MG63 (cell line): ENCODE measurements at places on chromosomes 11 and 22. TPM values are rescaled to one million over a fixed set of nuclear protein-coding genes. Genes with fewer than 3 reads are reported as not detected.

GRCh38 chr22:25656724-25657123 is 85.3 kb upstream of the MYO18B start:
- DNase-seq, result no peak

The DEUP1 gene
- total RNA-seq, result not detected in 2 replicates

DNA sequence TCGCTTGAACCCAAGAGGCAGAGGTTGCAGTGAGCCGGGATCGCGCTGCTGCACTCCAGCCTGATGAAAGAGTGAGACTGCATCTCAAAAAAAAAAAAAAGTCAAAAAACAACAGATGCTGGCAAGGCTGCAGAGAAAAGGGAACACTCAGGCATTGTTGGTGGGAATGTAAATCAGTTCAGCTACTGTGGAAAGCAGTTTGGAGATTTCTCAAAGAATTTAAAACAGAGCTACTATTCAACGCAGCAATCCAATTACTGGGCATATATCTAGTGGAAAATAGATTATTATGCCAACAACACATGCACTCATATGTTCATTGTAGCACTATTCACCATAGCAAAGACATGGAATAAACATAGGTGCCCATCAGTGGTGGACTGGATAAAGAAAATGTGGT is 89.7 kb downstream of the EFCAB6 start:
- DNase-seq, result no peak

DNA sequence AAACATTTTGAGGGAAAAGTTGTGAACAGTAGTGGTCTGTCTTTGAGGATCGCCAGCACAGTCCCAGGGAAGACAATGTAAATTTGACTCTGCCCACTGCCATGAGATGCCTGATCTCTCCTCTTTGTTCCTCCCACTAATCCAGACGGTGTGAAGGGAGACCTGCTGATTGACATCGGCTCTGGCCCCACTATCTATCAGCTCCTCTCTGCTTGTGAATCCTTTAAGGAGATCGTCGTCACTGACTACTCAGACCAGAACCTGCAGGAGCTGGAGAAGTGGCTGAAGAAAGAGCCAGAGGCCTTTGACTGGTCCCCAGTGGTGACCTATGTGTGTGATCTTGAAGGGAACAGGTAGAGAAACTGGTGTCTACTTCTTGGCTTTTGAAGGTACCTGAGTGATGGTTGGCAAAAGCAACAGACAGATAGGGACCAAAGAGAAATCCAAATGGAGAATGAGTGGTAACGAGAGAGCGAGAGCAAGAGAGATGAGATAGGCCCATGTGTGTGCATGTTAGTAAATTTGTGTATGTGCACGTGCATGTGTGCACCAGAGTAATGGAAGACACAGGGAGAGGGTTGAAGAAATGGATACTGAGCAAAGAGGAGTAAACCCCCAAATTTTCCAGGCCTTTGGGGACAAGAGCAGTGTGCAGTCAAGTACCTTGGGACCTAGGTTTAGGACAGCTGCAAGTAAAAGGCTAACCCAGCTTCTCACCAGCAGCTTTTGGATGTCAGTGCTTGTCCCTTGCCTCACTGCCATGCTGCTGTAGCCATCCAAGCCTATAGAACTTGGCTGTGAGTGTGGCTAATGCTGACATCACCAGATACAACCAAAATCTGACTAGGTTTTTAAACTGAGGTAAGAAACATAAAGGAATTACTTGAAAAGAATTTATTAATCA is 1.9 kb downstream of the NNMT start:
- DNase-seq, result no peak
